ENCODE measurements at places on chromosomes 5 and 9.
A peak's percentile ranks its signal among the peaks of the same experiment; 100 is the strongest.

DNA sequence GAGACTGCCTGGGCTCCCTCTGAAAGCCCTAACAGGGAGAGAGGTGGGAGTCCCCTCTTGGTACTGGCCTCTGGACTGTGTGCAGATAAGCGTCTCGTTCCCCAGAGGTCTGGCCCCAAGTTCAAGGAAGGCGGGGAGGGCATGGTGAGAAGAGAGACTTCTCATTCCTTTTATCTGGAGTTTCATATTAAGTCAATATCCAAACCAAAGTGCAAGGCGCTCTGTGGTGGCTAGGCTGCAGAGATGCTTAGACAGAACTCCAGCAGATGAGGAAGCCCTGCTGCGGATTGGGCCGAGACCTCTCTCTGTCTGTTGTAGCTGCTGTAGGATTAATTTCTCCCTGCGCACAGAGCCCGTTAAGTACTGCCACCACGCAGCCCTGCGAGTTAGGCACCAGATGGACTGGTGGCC is 16.0 kb downstream of the MVB12B start:
- DNase-seq: no peak

GRCh38 chr5:168851902-168852321 is 272.7 kb upstream of the PANK3 start:
- DNase-seq: no peak

GRCh38 chr5:124088289-124089032 is 576.5 kb downstream of the CSNK1G3 start:
- DNase-seq: no peak

GRCh38 chr5:128613766-128614165 is 75.7 kb upstream of the FBN2 start:
- DNase-seq: no peak

DNA sequence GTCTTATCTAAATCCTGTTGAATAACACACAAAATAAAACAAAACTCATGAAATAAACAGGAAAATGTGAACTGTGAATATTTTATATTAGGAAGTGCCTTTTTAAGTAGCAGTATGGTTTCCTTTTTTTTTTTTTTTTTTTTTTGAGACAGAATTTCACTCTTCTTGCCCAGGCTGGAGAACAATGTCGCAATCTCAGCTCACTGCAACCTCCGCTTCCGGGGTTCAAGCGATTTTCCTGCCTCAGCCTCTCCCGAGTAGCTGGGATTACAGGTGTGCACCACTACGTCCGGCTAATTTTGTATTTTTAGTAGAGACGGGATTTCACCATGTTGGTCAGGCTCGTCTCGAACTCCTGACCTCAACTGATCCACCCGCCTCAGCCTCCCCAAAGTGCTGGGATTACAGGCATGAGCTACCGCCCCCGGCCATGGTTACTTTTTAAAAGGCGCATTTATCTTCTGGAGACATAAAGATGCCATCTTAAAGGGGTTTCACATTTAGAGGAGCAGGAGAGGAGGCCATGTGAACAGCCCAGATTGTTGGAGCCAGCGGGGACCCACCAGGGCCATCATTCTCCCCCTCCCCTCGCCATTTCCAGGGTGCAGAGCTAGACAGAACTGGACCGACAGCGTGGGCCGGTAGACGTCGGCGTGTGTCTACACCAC is 64.1 kb downstream of the ROR2 start:
- DNase-seq: no peak

GRCh38 chr5:68722357-68722756 is 371.5 kb upstream of the SLC30A5 start:
- DNase-seq: no peak

DNA sequence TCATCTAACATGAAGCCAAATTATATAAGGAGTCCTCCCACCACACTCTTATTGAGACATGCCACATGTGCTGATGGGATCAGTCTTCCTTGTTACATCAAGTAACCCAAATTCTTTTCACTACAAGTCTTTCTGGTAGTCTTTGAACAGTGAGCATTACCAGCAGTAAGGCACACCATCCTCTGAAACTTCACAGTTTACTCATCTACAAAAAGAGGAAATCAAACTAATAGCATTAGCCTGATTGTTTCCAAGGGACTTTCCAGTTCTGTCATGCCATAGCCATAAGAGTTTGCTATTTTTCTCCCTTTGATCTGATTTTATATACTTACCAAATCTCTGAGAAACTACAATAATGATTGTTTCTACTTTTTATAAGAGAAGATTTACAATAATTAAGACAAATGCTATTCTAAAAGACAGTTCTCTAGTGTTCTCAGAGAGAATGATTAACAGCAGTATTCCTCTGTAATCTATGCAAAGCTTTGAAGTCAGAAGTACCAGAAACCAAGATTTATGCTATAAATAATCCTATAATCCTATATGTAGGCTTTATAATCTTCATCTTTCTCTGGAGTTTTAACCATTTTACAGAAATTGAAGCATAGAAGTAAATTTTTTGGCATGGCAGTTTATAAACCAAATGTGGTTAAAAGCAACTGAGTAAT is 166.2 kb upstream of the ACO1 start:
- no peak for DNase-seq

DNA sequence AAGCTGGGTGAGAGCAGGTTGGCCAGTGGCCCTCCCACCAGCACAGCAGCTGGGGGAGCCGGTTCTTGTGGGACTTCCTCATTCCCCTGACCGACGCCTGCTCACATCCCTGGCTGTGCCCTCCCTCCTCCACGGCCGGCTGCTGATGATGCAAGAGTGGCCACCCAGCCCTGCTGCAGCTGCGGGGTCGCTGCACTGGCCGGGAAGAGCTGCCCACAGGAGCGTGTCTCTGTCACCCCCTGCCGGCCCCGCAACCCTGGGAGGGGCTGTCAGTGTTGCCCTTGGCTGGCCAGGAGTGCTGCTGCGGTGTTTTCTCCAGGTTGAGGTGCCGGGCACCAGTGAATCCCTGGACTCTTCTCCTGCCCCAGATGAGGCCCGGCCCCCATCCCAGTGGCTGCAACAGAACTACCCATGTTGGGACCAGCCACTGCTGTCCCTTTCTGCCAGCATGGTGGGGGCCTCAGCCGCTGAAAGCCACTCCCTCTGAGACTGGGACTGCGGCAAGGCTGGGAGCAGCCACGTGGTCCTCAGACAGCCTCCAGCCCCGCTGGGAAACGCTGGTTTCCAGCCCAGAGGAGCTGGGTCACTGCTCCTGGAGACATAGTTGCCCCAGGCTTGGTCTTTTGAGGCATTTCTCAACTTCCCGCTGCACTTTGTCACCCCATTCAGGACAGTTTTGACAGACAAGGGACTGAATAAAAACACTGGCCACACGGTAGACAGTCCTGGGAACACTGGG is 739 bp downstream of the CARD9 start:
- no peak for DNase-seq

GRCh38 chr5:83034528-83035207 is 42.5 kb downstream of the TMEM167A start:
- DNase-seq: no peak

GRCh38 chr9:96020792-96021550 is 145.5 kb downstream of the ERCC6L2 start:
- no peak for DNase-seq

DNA sequence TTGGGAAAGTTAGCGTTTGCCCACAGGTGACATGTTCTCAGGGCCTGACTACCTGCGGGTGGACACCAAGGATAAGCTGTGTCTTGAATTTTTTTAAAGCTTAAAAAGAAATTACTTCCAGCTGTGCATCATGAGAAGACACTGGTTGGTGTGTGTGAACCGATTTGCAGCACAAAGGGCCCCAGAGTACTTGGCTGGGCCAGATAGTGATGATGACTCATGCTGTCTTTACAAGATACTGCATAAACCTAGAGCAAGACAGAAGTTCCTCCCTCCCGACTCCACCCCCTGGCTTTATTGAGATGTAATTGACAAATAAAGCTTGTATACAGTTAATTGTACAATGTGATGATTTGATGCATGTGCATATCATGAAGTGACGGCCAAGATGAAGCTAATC is 212.8 kb downstream of the NXNL2 start:
- no peak for DNase-seq

DNA sequence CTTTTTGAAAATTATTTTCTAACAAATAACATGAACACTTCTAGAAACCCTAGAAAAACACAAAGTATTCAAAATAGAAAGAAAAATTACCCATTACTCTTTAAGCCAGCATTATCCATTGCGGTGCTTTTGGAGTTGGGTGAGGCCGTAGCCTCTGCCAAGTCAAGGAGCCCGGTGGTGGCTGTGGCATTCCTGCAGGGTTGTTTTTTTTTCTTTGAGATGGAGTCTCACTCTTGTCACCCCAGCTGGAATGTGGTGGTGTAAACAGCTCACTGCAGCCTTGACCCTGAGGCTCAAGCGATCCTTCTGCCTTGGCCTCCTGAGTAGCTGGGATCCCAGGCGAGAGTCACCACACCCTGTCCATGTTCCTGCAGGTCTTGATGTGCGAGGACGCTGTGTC is 8.2 kb upstream of the AHRR start:
- DNase-seq: no peak

GRCh38 chr5:45532826-45533624 is 163.2 kb downstream of the HCN1 start:
- DNase-seq: no peak

- no peak for DNase-seq
Measured at GRCh38 chr9:14488421-14489190, 174.7 kb upstream of the NFIB start.

DNA sequence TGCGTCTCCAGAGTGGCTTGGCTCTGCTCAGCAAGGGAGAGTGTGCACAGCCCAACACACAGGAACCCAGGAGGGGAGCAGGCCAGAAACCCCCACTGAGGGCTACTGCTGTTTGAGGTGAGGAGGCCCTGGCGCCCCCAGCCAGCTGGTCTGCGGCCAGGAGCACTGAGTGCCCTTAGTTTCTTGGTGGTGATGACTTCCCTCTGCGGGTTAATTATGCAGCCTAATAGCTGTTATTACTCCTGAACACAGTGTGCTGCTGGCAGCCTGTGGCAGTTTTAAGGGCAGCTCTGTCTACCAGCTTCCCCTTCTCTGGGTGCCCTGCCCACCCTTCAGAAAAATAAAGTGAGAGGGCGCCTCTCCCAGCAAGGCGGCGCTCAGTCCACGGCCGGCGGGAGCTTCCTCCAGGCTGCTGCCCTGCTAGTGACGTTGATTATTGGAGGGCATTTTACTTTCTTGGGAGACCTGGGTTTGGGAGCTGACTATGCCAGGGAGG is 19.2 kb downstream of the GADD45G start:
- no peak for DNase-seq

- no peak for DNase-seq
Measured at GRCh38 chr9:89036891-89037290, 45.6 kb downstream of the S1PR3 start.

- DNase-seq: no peak
Measured at GRCh38 chr5:103808464-103809106, 246.0 kb upstream of the NUDT12 start.

- no peak for DNase-seq
Measured at GRCh38 chr5:1315709-1316587, 21.1 kb upstream of the TERT start.

- DNase-seq: no peak
Measured at GRCh38 chr5:154025951-154026350, 12.8 kb downstream of the FAM114A2 start.

DNA sequence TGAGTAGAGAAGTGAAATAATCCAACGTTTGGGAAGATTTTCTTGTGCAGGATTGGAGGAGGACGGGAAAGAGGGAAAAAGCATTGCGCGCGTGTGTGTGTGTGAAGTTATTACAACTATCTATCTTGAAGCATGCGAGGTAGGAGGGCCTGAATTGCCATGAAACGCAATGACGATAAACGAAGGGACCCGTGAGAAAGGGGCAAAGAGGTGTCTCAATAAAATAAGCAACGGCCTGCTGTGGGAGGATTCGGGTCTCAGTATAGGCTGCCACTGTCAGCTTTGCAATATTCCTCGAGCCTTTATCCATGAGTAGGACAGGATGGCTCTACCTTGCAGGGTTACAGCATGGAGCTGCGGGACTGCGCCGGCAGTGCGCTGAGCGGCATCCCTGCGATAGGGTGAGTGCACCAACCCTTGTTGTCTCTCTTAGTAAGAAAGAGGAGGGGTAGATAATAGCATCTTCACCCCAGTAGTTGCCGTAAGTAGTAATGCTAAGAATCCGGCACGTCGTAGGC is 631 bp upstream of the RCL1 start:
- no peak for DNase-seq

- DNase-seq: no peak
Measured at GRCh38 chr9:72427801-72428200, 62.8 kb upstream of the ZFAND5 start.

- peak; percentile 50 for DNase-seq
Measured at GRCh38 chr5:132369474-132370180, at the start of gene SLC22A5. TSS of gene SLC22A5 (plus strand) at chr5:132369710. CDS start at chr5:132369973, 263 bp downstream.

- DNase-seq: no peak
Measured at GRCh38 chr9:99593610-99594009, 228.1 kb upstream of the NR4A3 start.

DNA sequence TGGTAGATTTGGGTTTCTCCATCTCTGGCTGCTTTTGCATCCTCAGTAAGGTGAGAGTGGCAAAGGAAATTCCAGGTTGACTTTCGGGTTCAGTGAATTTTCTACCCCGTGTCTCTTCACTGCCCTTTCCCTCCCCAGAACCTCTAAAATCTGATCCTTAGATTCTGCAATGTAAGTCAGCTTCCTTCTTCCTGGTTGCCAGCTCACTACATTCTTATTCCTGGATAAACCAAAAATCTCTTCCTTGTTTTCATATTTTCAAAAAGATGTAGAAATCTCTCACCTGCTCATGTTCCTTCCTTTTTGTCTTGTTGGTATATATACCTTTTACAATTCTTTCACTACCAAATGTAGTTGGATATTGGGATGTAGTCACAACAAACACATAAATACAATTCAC is 145.8 kb downstream of the TMC1 start:
- no peak for DNase-seq
